ENCODE measurements at places on chromosomes 2 and 18.
A peak's percentile ranks its signal among the peaks of the same experiment; 100 is the strongest.

DNA sequence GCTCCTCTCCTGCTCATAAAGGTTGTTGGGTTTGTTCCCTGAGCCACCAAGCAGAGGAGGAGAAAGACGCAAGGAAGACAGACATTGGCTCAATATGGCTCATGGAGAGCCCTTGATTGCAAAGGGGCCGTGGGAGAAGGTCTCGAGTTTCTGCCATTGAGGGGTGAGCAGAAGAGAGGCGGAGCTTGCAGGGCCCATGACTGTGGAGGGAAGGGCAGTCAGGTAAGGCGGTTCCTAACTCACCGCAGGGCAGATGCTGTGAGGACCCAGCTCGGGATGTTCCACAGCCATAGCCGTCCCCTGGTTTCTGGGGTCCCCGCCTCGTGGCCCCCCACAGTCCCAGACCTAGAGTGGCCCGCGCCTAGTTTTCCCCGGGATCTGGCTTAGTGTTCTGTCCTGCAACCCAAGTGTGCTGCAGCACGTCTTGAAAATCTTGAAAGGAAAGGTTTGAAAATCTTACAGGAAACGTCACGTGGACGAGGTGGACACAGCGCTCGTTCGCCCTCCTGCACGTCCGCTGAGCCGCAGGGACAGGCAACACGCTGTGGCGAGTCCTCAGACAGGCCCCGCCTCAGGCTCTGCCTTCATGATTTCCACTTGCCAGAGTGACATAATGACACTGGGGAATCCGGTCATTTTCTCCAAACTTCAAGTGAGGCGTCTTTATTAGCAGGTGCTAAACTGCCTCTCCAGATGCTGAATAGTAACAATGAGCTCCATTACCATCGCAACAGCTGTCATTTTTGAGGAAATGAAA, 105.5 kb upstream of the HDAC4 start:
- DNase-seq = no peak

GRCh38 chr2:88810017-88810416, 118.5 kb downstream of the RPIA start:
- DNase-seq = no peak

DNA sequence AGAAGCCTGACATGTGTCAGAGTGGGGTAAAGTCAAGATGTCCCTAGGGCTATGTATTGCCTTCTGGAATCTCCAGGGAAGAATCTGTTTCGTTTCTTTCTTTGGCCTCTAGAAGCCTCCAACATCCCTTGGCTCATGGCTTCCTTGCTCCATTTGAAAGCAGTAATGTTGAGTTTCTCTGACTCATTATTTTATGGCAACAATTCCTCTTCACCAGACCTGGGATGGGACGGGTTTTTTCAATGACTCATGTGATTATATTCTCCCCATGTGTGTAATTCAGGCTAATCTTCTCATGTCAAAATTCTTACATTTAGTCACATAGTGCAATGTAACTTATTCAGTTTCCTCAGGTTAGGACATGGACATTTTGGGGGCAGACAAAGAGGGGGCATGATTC, 1038.6 kb downstream of the CBLN2 start:
- no peak for DNase-seq

DNA sequence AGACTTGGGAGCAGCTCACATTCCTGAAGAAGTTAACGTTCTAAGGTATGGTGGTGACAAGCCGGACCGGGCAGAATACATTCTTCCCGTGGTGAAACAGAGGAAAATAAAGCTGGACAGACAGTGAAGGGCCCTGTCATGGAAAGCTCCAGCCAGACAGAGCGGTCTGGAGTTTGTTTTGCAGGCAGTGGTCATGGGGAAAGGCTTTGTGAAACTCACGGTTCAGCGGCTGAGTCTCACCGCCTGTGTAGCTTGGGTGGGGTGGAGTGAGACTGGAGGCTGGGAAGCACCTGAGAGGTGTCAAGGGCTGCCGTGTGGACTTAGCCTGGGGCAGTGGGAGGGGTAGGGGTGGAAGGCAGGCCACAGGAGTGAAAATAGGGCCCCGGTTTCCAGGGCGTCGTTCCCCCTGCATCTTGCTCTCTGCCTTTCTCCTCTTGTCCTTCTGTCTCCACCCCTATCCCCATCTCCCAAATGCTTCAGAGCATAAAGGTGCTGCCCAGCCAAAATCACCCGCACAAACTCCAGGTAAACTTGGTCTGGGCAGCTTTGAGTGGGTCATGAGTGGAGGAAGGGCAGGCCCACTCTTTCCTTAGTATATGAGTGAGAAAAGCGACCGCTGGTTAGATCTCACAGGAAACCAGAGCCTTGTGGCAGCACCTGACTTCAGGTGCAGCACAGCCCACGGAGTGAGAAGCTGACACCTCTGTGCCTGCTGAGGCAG, 11.4 kb upstream of the SLC20A1 start:
- no peak for DNase-seq

- no peak for DNase-seq
These were observed 162.0 kb downstream of the DTNA start for GRCh38 chr18:34872066-34872465.

- no peak for DNase-seq
These were observed 119.5 kb upstream of the MCFD2 start for GRCh38 chr2:47034973-47035609.

- DNase-seq = no peak
These were observed 31.9 kb downstream of the SPAG16 start for GRCh38 chr2:213316001-213316735.

- no peak for DNase-seq
These were observed 64.1 kb upstream of the CNGA3 start for GRCh38 chr2:98282109-98282508.

DNA sequence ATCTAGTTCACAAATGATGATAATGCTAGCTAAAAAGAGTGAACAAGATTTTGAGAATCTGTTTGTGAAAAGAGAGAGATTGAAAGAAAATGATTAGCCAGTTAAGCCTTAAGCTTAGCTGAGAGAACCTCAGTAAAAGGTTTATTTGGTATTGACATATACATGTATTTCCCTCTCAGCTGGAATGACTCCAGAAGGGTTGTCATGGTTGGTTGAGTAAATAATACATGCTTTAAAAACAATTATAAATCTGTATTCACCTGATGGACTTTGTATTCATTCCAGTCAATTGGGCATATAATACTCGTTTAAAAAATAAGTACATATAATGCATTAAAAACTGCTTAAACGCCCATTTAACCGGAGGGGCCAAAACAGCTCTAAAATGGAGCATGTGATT, 181.4 kb downstream of the GRB14 start:
- DNase-seq = no peak

DNA sequence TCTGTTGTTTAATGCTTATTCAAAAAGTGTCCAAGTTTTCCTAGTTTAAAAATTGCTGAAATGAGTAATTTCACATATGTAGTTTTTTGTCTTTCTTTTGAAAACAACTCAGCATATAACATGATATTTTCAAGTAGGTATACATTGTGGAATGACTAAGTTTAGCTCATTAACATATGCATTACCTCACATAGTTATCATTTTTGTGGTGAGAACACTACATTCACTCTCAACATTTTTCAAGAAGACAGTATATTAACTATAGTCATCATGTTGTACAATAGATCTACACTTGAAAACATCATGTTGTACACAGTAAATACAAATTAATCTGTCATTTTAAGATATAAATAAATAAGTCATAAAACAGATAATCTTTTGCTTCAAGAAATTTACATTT, 340.0 kb downstream of the CCDC85A start:
- no peak for DNase-seq

- DNase-seq = no peak
These were observed 11.7 kb downstream of the CDH7 start for GRCh38 chr18:65762556-65762955.

- no peak for DNase-seq
These were observed 840 bp upstream of the PSD4 start for GRCh38 chr2:113172721-113173541.

GRCh38 chr2:185787227-185788145, 48.9 kb downstream of the FSIP2 start:
- no peak for DNase-seq

DNA sequence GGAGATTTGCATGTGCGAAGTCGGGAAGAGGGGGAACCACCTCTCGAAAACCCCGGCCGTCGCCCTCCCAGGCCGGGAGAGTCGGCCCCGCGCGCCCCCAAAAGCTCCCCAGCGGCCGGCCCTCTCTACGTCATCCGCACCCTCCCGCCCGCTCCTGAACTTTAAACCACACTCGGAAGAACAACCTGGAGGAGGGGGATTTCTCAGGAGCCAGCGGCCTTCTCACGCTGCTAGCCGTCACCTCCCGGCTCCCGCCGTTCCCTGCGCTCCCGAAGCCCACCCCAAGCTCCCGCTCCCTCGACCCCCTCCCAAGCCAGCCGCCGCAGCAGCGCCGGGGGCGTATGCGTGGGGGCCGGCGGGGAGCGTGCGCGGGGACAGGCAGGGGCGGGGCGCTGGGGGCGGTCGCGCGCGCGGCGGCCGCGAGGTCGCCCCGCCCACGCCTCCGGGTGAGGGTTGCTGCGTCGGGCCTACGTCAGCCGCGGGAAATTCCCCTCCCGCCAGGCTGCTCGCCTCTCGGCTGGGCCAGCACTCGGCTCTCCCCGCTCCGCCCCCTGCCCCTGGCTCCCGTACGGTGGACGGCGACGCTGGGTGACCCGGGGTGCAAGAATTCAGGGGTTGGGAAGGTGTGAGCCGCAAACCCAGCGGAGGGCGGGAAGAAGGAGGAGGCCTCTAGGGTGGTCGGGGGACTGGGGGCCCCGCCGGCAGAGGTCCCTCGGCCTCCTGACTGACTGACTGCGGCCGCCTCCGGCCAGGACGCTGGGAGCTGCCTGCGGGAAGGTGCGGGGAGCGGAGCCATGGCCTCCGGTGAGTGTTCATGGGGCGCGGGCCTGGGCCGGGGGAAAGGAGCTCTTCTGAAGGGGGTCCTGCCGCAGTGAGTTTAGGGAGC, at the start of gene REL:
Gene REL (plus strand): TSS at position 528 of the 886 bp plus-strand sequence. CDS start 267 bp downstream, at position 795.
- DNase-seq = peak; percentile 83

- no peak for DNase-seq
These were observed 71.1 kb downstream of the RFTN2 start for GRCh38 chr2:197604117-197604860.

GRCh38 chr18:13909141-13909940, 6.0 kb downstream of the MC2R start:
- no peak for DNase-seq

DNA sequence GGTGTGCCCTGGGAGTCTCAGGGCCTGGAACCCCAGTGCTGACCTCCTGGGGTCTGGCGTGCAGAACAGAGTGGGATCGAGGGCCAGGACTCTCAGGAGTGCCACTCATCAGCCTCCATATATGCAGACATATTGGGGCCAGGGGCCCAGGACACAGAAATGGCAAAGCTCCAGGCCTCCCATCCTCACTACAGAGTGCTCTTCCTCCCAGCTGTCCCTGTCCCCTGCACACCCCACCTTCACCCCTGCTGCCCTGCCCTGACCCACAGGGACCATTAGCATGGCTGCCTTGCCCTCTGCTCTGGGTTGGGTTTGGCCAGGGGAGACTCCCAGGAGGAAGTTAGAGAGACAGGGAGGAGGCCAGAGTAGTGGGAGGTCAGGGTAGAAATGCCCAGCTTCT, 2.8 kb downstream of the TEX51 start:
- DNase-seq = no peak

GRCh38 chr18:26383454-26384270, 157.4 kb downstream of the TAF4B start:
- DNase-seq = no peak

DNA sequence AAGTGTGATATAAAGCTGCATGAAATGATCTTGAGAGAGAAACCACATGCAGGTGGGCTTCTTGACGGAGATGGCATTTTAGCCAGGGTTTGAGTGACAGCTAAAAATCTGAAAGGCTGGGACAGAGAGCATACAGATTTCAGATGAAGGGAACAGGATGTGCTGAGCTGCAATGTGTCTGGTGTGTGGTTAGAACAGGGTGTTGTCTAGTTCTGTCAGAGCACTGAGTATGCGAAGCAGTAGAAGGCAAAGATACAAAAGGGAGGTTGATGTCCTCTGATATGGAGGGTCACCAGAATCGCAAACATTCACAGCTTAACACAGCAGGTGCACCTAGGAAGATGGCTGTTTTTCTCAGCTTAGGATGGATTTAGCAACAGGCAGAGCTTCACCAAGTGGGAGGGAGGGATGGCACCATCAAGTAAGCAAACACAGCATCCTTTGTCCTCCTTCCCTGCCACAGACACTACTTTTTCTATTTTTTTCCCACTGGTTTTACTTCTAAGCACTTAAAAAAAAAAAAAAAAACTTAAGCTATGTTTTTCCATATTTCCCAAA, 182.5 kb downstream of the TMX3 start:
- DNase-seq = no peak

DNA sequence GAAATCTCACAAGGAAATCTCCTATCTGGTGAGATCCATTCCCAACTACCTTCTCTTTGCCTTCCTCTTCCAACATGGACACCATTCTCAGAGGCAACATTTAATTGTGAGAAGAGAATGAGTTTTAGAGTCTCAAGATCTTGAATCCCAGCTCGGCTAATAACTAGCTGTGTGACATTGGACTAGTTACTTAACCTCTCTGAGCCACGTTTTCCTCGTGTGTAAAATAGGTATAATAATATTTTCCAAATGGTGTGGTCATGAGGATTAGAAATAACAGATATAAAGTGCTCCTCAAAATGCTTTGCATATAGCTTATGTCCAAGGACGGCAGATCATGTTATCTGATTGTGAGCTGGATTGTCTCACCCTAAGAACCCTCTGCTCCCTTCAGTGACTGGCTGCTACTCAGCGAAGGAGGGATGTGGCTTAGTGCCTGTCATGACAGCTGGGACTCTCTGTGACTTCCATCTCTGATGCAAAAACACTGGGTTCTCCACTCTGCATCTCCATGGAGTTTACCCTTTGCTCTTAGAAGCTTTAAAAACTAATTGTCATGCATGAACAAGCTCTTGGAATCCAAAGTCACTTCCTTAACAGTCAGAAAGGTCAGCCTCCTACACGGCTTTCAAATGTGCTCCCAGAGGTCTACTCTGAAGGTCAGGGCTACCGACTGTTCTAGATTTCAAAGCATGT, 38.4 kb upstream of the MRPL19 start:
- DNase-seq = no peak

GRCh38 chr18:23122334-23123229, 12.7 kb upstream of the CABLES1 start:
- no peak for DNase-seq

GRCh38 chr2:8659092-8659734, 22.6 kb upstream of the ID2 start:
- DNase-seq = no peak

- no peak for DNase-seq
These were observed 132.5 kb downstream of the CSRNP3 start for GRCh38 chr2:165601928-165602521.

GRCh38 chr2:219149667-219150066, 10.9 kb downstream of the NHEJ1 start:
- DNase-seq = no peak

All from activated T-cell treated with anti-CD3 and anti-CD28 coated beads for 24 hours (primary cell).